Ovary (tissue), 10 donors: ENCODE measurements at places on chromosomes 2 and 18.

DNA sequence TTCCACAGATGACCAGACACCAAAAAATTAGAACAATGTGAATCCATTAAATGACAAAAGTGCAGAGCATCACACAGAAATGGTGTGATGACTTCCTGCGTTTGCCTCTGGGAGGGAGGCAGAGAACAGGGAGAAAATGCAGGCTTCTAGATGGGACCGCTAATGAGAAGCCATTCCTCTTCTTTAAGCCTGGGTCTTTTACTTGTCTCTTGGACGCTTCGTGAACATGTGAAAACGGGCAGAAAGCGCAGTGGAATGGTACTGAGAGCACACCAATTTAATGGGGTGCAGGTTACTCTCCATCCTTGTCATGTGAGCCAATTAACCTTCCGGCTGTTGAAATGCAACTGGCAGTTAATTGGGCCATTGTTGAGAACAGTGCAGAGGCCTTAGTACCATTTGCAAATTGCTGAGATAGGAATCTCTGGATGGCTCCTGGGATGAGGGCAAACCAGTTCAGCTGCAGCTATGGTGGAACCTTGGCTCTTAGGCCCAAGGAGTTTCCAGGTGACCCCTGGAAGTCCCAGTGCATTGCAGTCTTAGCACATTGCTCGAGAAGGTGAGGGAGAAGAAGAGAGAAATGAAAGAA is 210.4 kb upstream of the CXCR4 start:
- no peak for DNase-seq

DNA sequence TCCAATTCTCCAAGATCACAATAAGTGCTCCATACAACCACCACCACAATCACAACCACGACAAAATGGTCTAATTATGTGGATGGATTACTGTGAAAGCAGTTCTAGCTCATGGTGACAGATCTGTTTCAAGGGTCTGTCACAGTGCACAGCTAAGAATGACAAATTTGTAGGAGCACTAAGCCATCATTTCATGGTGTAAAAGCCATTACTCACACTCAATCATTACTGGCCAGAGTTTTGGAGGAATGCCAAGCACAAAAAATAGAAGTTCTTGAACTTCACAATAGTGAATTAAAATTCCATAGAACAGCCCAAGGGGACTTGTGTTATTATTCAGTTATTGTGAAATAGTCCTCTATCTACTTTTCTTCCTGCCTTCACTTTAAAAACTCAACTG is 2.3 kb downstream of the CPS1 start:
- no peak for DNase-seq

DNA sequence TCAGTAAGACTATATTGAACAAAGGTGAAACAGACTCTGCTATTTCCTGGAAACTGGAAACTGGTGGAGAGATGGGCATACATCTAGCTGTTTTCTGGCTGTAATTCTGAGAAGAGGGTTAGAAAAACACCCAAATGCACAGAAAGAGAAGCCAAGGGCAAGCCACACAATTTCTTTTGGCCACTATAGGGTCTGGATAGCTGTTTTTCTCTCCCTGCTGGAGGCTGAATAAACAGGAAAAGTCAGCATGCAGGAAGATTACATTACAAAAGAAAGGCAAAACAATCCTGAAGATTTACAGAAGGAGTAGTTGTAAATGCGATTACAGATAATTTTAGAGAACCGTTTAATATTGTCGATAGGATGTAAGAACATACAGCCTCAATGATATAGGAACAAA is 186.2 kb upstream of the REG3G start:
- DNase-seq: no peak

DNA sequence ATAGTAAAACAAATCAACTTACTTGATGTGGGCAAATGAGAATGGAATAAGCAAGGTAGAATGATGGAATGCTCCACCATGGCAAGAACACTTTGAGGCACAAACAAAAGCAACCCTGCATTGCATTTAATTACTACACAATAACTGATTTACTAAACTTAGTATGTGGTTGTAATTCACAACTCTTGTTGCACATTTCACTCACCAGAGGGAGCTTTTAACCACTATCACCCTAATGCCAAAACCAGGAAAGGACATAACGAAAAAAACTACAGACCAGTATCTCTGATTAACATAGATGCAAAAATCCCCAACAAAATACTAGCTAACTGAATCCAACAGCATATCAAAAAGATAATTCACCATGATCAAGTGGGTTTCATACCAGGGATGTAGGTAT is 659.8 kb downstream of the CPS1 start:
- no peak for DNase-seq

DNA sequence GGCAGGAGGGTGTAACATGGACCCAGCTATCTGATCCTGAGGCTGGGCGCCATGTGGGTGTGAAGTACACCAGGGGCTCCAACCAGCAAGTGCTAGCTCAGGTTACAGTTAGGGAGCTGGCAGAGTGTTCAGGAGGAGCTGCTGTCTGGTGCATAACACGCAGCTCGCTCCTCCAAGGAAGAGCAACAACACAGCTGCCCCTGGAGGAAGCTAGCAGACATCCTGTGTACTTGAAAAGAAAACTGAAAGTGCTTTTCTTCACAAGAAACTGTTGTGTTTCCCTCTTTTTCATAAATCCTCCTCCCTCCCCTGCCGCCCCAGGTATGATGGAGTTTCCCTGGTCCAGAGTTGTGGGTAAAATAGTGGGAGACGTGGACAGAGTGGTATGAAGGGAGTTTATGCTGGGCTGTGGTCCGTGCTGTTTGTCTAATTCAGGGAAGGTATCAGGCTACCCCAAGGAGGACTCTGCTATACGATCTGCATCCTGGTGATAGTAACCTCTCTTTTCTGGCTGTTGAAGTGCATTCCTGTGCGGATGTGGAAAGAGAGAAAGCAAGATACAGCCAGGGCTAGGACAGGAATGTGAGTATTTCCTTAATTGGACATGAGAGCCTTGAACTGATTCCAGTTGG is 6.1 kb upstream of the LBH start:
- peak; percentile 74 for DNase-seq

GRCh38 chr18:37565101-37565976 is at the start of gene CELF4:
TSS of gene CELF4 (minus strand) at chr18:37565798.
- DNase-seq: no peak

GRCh38 chr2:26011609-26011989 is 22.3 kb upstream of the RAB10 start:
- DNase-seq: no peak

GRCh38 chr18:77082316-77082955 is 50.1 kb downstream of the MBP start:
- no peak for DNase-seq

GRCh38 chr2:28356095-28356911 is 36.4 kb upstream of the FOSL2 start:
- peak; percentile 94 for DNase-seq

DNA sequence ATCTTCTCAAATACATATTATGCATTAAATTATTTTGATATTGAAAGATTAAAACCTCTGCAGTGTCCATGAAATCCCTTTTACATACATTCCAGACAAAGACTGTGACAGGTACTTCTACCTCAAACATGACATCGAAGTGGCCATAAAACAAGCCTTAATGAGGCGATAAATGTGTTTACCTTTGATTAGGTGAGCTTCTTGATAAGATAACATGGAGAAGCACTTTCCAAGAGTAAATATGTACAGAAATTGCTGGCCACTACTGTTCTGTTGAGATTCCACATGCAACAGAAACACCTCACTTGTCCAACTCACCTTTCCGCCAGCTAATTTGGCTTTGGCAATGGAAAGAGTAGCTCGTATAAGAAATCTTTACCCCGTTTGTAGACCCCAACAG is 55.2 kb downstream of the ZEB2 start:
- no peak for DNase-seq
